ENCODE measurements at places on chromosomes 3 and 15.
A peak's percentile ranks its signal among the peaks of the same experiment; 100 is the strongest.

DNA sequence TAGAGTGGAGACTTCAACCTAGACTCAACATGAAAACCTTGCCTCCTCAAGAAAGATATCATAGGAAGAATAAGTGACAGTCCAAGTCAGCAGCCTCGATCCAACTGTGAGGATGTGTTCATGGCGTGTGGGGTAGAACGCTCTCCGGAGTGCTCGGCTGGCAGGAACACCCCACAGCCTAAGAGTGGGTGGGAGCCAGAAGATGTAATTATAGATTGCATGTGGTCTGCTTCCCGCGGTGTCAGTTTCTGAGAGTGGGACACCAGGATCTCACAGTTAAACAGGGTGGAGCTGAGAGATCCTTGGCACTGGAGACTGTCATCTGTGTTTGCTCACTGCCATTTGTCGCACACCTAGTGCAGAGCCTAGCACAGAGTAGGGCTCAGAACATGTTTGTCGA, 158.0 kb downstream of the CTNNB1 start:
- DNase-seq, result no peak

GRCh38 chr3:121488628-121489027, 57.2 kb downstream of the POLQ start:
- DNase-seq, result no peak

- no peak for DNase-seq
Observed at GRCh38 chr3:26081806-26082205, 291.9 kb downstream of the OXSM start.

DNA sequence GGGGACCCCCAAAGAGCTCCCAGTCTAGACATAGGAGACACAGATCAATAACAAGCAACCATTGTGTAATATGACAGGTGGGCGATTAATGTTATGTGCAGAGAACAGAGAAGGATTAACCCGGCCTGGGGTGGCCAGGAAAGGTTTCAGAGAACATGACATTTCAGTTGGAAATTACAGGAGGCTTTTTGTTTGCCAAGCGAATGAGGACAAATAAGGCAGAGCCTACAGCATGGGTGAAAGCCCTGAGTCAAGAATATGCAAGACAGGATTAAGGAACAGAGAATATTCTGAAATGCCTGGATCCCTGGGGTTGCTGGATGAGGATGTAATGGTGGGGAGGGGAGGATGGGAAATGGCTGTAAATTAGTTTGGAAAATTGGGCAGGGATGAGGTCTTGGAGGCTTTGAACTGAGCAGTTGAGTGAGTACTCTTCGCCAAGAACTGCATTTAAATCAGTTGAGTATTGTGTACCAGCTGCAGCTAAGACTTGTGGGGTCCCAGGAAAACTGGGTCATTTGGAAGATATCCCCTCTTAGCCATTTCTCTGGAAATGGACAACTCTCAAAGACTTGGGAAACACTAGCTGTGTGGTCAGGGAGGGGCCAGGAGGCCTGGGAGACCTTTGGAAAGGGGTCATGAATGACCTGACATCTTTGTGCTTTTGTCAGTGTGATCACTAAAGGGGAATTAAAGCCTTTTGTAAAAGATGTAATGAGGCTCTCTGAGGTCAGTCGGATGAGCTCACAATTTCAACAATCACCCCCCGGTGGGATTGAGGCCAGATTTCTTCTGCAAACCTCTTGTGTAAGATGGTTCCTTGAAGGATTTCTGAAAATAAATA, 198.6 kb upstream of the NR2E3 start:
- DNase-seq, result no peak

- no peak for DNase-seq
Observed at GRCh38 chr3:106577241-106577640, 708.4 kb upstream of the CBLB start.

DNA sequence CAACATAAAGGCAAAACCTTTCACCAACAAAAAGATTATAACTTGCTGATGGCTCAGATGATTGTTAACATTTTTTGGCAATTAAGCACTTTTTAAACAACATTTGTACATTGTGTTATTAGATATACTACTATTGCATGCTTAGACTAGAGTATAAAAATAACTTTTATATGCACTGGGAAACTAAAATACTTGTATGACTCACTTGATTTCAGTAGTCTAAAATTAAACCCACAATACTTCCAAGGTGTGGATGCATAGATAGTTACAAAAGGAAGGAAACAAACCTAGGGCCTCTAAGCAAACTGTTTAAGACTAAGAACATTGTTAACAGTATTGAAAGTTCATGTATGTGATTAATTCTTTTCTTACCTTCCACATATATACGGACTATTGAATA, 1521.5 kb downstream of the OTOL1 start:
- no peak for DNase-seq

GRCh38 chr15:82040862-82041261, 5.0 kb downstream of the MEX3B start:
- DNase-seq, result peak; percentile 55

- peak; percentile 96 for DNase-seq
Observed at GRCh38 chr3:197501879-197502620, 53.7 kb downstream of the BDH1 start.

GRCh38 chr3:141306922-141307321, 61.4 kb upstream of the ZBTB38 start:
- no peak for DNase-seq

GRCh38 chr3:41898631-41899030, 63.3 kb downstream of the ULK4 start:
- no peak for DNase-seq

- DNase-seq, result no peak
Observed at GRCh38 chr3:156535162-156535627, 19.7 kb downstream of the SSR3 start.

GRCh38 chr3:195042743-195043606, 228.0 kb downstream of the XXYLT1 start:
- no peak for DNase-seq

DNA sequence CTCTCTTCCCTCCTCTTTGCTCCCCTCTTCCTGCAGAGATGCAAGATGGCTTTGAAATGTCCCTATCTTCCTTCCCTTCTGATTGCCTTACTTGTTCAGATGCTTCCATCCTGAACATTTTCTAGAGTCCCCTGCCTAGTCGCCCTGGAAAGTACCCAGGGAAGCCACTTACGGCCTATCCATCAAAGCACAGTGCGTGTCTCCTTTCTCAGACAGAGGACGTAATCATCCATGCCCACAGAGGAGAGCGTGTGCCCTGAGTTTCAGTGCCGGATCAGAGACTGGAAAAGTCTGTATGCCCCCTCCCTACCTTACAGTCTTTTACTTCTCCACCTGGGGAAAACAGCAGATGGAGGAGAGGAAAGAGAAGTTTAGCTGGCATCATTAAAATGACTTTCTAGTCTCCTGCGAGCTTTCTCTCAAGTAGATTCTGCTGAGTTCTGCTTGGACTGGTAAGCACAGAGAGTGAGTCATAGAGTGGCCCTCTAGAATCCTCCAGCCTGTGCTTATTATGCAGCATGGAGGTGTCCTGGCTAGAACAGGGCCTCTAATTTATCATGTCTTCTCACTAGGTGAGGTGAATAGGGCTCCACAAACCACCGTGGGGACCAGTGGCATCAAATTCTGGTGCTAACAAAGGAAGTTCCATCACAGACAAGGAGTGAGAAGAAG, 114.6 kb downstream of the SLCO3A1 start:
- peak; percentile 16 for DNase-seq

DNA sequence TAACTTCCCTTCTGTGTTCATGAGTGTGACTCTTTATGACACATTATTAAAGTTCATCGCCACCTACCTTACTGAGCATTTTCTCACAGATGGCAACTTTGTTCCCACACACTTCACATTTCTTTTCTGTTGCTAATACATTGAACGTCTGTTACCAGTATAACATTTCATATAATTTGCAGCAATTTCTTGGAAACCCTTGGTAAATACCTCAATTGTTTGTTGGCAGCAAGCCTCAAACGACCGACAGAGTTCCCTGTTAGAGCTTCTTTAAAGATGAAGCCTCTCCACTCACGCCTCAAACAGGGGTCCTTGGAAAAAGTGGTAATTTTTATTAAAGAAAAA, 3.2 kb upstream of the CHSY1 start:
- no peak for DNase-seq

DNA sequence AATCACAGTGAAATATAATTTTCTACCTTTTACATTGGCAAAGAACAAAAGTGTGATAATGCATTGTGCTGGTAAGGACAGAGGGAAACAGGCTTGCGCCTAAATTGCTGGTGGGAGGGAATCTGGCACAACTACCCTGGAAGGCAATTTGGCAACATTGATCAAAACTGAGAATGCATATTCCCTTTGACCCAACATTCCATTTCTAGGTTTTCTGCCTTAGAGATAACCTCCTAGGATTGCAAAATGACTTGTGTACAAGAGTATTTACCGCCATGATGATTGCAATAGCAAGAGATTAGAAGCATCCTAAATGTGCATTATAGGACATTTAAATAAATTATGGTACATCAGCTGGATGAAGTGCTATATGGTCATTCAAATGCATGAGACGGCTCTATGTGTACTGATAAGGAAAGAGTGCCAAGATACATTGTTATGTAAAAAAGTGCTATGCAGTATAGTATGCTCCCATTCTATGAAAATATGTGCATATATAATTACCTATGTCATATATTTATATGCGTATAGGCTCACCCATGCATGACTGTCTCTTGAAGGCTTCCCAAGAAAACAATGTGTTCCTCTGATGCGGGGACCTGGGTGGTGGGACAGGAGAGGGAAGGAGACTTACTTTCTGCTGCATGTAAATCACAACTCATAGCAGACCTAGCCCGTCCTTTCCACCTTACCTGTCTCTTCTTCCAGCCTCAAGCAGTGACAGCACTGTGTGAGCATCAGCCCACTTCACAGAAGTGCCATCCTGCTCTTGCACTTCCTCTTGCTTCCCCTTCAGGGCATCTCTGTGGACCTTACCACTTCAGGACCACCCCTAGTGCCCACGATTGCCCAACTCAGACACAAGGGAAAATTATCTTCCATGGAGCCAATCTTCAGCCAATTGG, 249.9 kb upstream of the TLE3 start:
- no peak for DNase-seq

DNA sequence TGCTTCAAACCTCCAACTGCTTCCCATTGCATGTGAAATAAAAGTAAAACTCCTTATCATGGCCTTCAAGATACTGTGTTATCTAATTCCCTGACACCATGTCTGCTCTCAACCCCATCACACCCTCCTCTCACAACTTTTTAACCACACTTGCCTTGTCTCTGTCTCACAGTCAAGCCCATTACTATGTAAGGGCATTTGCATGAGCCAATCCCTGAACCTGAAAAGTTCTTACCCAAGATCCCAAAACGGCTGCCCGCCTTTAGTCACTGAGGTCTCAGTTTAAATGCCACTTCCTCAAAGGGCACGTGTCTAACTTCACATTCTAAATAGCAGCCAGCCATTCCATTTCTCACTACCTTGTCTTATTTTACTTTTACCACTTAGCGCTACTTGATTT, 83.1 kb downstream of the SST start:
- DNase-seq, result no peak
